ENCODE measurements at places on chromosomes 2 and 18. TPM values are rescaled to one million over a fixed set of nuclear protein-coding genes. Genes with fewer than 3 reads are reported as not detected.

GRCh38 chr18:6929370-6930102 is 188.1 kb downstream of the LAMA1 start:
- H3K36me3 ChIP-seq, result no peaks in the 10 kb centered on the region
- no peak overlapping the region for H3K27ac ChIP-seq

- DNase-seq, result no peak
- no peak overlapping the region for H3K4me3 ChIP-seq
- no peak overlapping the region for H3K27ac ChIP-seq
- no peaks in the 10 kb centered on the region for H3K36me3 ChIP-seq
- H3K27me3 ChIP-seq, result no peaks in the 10 kb centered on the region
- no peaks in the 10 kb centered on the region for H3K4me1 ChIP-seq
These were observed 174.9 kb downstream of the SEPTIN10 start for GRCh38 chr2:109438773-109439389.

GRCh38 chr18:76568731-76569130 is 73.7 kb upstream of the ZNF516 start:
- no peaks in the 10 kb centered on the region for H3K27me3 ChIP-seq
- H3K4me1 ChIP-seq, result no peaks in the 10 kb centered on the region
- H3K36me3 ChIP-seq, result no peaks in the 10 kb centered on the region
- H3K4me3 ChIP-seq, result no peak overlapping the region

RASGRP3 gene
- total RNA-seq, result 14.2 TPM

UPP2 gene
- total RNA-seq, result not detected

GRCh38 chr2:127320586-127321275 is 26.8 kb upstream of the ERCC3 start:
- H3K4me1 ChIP-seq, result no peaks in the 10 kb centered on the region
- H3K27ac ChIP-seq, result no peak overlapping the region
- H3K27me3 ChIP-seq, result no peaks in the 10 kb centered on the region
- DNase-seq, result no peak

- no peaks in the 10 kb centered on the region for H3K36me3 ChIP-seq
- no peak overlapping the region for H3K4me3 ChIP-seq
- no peaks in the 10 kb centered on the region for H3K4me1 ChIP-seq
- DNase-seq, result no peak
- H3K27me3 ChIP-seq, result no peaks in the 10 kb centered on the region
These were observed 19.0 kb downstream of the DIPK1C start for GRCh38 chr18:74438091-74438490.

GRCh38 chr2:238851761-238852160 is 3.9 kb downstream of the TWIST2 start:
- no peak overlapping the region for H3K27ac ChIP-seq
- H3K4me3 ChIP-seq, result no peak overlapping the region
- no peaks in the 10 kb centered on the region for H3K36me3 ChIP-seq
- no peak for DNase-seq

- H3K4me3 ChIP-seq, result no peak overlapping the region
- no peaks in the 10 kb centered on the region for H3K27me3 ChIP-seq
- DNase-seq, result peak; percentile 16
- H3K4me1 ChIP-seq, result no peaks in the 10 kb centered on the region
- no peak overlapping the region for H3K27ac ChIP-seq
These were observed 489.9 kb downstream of the NYAP2 start for GRCh38 chr2:225889452-225889851.

POMC gene
- total RNA-seq, result 3.5 TPM

C2orf74 gene
- total RNA-seq, result 22.6 TPM

GRCh38 chr2:72716601-72717000 is 109.2 kb downstream of the EXOC6B start:
- H3K4me3 ChIP-seq, result no peak overlapping the region
- no peak overlapping the region for H3K27ac ChIP-seq
- no peaks in the 10 kb centered on the region for H3K4me1 ChIP-seq
- no peaks in the 10 kb centered on the region for H3K27me3 ChIP-seq

DNA sequence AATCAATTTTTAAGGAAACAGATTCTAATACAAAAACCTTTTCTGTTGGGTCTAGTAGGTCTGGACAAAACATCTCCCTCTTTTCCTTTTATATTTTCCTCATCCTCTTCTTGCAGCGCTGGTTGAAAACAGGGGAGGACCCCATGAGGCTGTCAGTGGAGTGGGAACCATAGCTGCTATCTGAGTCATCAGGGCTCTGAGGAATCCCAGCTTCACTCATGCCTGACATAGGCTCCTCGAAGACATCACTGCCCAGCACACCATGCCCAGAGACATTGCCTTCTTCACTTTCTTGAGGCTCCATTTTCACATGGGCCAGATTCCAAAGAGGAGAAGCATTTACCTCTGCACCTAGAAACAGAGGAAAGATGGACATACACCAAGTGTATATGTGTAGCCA is 10.0 kb downstream of the SUPT7L start:
- H3K4me1 ChIP-seq, result no peaks in the 10 kb centered on the region
- H3K4me3 ChIP-seq, result no peak overlapping the region

DNA sequence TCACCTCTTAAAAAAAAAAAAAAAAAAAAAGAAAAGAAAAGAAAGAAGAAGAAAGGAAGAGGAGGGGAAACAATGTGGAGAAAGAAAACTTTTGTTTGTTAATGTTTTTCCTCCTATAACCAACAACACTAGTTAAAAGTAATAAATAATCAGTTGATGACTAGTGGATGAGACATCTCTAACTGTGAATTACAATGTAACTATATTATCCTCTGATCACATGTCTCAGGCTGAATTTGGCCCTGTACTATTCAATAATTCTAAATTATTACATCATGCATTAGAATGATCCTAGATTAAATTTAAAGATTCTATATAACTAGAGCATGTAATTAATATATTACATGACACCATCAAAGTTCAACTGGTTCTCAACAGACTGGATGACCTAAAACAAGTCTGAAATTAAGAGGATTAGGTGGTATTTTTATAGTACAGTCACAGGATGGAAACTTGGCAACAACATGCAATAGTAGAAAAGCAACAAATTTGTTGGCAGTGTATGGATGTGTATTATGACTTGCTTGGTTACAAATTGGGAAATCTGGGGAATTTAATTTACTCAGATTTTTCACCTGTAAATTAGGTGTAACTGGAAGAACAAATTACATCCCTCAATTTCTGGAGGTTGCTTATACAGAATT is 269.3 kb upstream of the SETBP1 start:
- no peaks in the 10 kb centered on the region for H3K27me3 ChIP-seq
- no peak overlapping the region for H3K4me3 ChIP-seq
- H3K27ac ChIP-seq, result no peak overlapping the region
- DNase-seq, result no peak
- H3K4me1 ChIP-seq, result no peaks in the 10 kb centered on the region

ICOS gene
- 52.5 TPM for total RNA-seq

DNA sequence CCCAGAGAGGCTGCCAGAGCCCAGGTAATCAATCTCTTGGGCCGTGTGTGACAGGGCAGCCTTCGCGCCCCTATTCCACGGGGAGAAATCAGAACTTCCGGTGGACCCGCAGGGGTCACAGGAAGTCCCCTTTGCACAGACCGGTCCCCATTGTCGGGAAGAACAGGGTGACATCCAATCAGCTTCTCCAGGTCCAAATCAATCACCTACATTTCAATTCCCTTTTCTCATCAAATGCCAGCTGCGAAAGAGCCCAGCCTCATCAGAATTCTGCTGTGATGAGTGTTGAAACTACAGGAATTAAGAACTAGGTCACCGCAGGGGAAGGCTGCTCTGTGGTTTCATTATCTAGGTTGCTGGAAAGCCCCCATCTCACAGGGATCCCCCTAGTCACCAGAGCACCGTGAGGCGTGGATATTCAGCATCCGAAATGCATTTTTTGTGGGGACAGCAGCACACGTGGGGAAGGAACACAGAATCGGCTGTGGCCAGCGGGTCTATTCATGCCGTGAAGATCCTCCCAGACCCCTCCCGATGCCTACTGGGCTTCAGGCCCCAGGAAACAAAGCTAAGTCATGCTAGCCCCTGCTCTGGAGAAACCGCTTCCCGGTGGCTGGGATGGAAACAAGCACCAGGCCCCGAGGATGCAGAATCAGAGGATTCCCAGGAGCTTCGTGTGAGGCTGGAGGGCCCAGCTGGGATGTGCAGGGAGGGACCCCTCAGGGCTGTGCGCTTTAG is 193.7 kb upstream of the ID2 start:
- peak; percentile 42 for DNase-seq
- H3K4me3 ChIP-seq, result peak overlapping the region; percentile 35
- no peaks in the 10 kb centered on the region for H3K36me3 ChIP-seq
- H3K4me1 ChIP-seq, result peaks cover 8% of the 10 kb centered on the region
- no peak overlapping the region for H3K27ac ChIP-seq

GRCh38 chr2:142131010-142131669 is at the start of gene LRP1B:
Gene LRP1B, minus strand, starts transcription at chr2:142131016. Its CDS starts 287 bp downstream, at chr2:142130729.
- H3K4me3 ChIP-seq, result no peak within 1 kb of the TSS
- peaks cover 2% of the 10 kb centered on the region for H3K27me3 ChIP-seq
- no peak for DNase-seq
- no peaks in the 10 kb centered on the region for H3K36me3 ChIP-seq
- H3K27ac ChIP-seq, result no peak within 1 kb of the TSS

- no peaks in the 10 kb centered on the region for H3K36me3 ChIP-seq
- H3K27me3 ChIP-seq, result no peaks in the 10 kb centered on the region
- no peak overlapping the region for H3K27ac ChIP-seq
- H3K4me3 ChIP-seq, result no peak overlapping the region
- no peak for DNase-seq
- no peaks in the 10 kb centered on the region for H3K4me1 ChIP-seq
These were observed 391.2 kb upstream of the POU3F3 start for GRCh38 chr2:104462731-104463130.

GRCh38 chr2:203908797-203909185 is 27.8 kb upstream of the ICOS start:
- peaks cover 7% of the 10 kb centered on the region for H3K4me1 ChIP-seq
- H3K27ac ChIP-seq, result no peak overlapping the region

DNA sequence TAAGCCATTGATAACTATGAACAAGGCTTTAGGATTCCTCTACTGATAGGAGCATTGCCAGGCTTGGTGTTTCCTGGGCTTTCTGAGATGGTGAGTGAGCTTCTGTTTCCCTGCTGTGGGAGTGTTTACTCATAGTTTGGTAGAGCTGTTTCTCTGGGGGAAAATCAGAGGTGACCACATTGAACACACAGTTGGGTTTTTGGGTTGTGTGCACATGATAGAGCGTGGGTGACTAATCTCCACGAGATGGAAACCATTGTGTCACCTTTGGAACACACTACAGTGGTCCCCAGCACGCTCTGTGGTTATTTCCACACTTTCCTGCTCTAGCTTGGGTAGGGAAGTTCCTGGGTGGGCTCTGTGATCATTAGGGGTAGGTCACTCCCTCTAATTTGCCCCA is 5.4 kb downstream of the IL1R1 start:
- no peak overlapping the region for H3K4me3 ChIP-seq
- peaks cover 3% of the 10 kb centered on the region for H3K4me1 ChIP-seq
- H3K36me3 ChIP-seq, result no peaks in the 10 kb centered on the region
- H3K27me3 ChIP-seq, result no peaks in the 10 kb centered on the region
- no peak for DNase-seq

DNA sequence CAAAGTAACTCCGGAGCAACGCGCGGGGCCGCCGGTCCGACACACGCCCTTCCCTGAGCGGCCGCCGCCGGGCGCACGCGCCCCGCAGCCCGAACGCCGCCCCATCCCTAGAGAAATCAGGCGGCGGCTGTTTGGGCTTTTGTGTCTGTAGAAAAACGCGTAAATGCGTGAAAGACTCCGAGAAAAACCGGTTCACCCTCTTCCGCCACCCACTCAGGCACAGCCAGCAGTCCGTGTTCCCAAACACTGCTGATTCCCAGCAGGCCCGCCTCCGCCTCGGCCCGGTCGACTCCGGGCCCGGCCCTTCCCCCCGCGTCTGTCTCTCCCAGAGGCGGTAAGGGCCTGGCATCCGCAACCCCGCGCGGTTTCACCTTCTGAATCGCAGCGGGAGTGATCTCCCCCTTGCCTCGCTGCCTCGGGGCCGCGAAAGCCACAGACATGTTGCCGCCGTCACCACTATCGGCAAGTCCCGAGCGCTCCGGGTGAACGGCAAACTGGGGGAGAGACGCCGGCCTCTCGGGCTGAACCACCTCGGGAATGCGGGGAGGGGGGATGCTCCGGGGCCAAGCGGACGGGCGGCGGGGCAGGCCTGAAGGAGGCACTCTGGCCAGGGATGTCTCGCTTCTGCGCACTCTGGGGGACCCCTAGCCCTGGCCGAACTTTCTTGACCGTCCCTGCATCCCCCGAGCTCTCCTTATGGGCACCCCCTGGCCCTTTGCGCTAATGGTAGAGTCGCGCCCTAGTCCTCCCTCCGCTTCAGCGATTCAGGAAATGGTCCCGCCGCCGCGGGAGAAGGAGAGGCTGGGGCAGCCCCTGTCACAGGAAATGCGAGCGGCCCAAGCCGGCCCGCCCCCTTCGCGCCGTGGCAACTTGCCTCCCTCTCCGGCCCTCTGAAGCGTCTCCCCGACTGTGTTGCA is at the start of gene SS18:
Gene SS18 (minus strand): TSS at position 484 of the 917 bp plus-strand sequence. CDS start 44 bp downstream, at position 440.
- H3K36me3 ChIP-seq, result no peaks in the 10 kb centered on the region
- DNase-seq, result peak; percentile 87
- H3K27me3 ChIP-seq, result no peaks in the 10 kb centered on the region
- peak within 1 kb of the TSS; percentile 95 for H3K4me3 ChIP-seq
- peaks cover 13% of the 10 kb centered on the region for H3K4me1 ChIP-seq
- H3K27ac ChIP-seq, result peak within 1 kb of the TSS; percentile 96

DNA sequence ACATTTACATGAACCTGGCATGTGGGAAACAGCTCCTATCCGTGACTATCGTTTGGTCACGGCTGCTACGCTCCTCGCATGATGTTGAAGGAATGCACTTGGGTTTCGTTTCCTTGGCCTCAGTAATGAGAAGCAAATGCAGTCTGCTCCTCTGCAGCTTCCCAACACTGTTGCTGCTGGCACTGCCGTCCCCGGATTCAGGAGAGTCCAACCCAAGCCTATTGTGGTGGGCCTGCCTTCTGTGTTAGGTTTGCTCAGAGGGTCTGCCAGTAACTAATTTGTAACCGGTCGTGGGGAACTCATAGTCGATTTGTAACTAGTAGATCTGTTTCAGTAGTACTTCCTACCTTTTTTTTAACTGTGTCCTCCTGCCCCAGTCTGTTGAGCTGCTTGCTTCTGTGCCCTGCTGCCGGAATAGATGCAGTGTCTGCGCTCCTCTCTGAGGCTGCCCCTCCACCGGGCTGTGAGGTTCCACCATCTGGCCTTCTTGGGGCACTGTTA is 58.4 kb downstream of the WDSUB1 start:
- no peak overlapping the region for H3K27ac ChIP-seq
- no peaks in the 10 kb centered on the region for H3K4me1 ChIP-seq
- no peak overlapping the region for H3K4me3 ChIP-seq
- H3K27me3 ChIP-seq, result no peaks in the 10 kb centered on the region
- H3K36me3 ChIP-seq, result no peaks in the 10 kb centered on the region

SULT1C2 gene
- total RNA-seq, result not detected

- no peak for DNase-seq
- no peak overlapping the region for H3K27ac ChIP-seq
- peaks cover 12% of the 10 kb centered on the region for H3K4me1 ChIP-seq
- no peak overlapping the region for H3K4me3 ChIP-seq
These were observed 200.6 kb upstream of the RASGRP3 start for GRCh38 chr2:33275689-33276444.

All from naive thymus-derived CD4-positive, alpha-beta T cell (primary cell).